ENCODE measurements at places on chromosomes 4 and X.

- no peak for DNase-seq
These were observed 29.4 kb upstream of the GABRA3 start for GRCh38 chrX:152480269-152481212.

- DNase-seq = no peak
These were observed 2.9 kb upstream of the RAB41 start for GRCh38 chrX:70279081-70279480.

- DNase-seq = no peak
These were observed 31.3 kb downstream of the SUPT20HL2 start for GRCh38 chrX:24282381-24283126.

DNA sequence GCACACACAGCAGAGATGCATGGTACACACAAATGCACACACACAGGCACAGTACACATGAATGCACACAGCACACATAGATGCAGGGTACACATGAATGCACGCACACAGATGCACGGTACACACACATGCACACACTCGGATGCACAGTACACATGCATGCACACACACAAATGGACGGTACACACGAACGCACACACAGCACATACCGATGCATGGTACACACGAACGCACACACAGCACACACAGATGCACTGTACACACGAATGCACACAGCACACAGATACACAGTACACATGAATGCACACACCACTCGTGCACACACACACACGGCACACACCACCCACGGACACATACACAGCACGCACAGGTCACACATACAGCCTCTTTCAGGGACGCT is 43.8 kb upstream of the CPLX1 start:
- DNase-seq = no peak

DNA sequence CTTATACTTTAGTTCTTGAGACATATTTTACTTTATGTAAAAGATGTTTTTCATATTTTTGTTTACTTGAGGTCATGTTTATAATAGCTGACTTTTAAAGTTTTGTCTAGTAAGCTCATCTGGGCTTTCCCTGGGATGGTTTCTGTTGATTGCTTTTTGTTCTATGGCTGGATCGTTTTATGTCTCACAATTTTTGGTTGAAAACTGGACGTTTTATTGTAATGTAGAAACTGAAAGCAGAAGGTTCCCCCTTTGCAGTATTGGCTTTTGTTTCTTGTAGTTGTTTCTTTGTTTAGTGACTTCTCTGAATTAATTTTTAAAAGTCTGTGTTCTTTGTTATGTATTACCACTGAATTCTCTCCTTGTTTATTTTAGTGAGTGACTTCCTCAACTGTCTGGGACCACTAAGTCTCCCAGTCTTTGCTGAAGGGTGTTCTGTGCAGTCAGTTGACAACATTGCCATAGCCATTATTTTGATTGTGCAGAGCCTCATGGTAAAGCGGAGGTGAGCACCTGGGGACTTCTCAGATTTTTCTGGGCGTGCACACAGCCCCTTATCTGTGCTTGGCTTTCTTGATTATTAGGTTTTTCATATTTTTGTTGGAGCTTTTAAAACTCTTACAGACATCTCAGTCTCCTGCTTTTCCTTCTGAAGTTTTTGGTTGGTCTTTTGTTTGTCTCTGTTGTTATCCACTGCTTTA is 31.0 kb downstream of the KDM6A start:
- no peak for DNase-seq

- DNase-seq = no peak
These were observed 1.5 kb downstream of the FUNDC2 start for GRCh38 chrX:155028129-155028528.

GRCh38 chr4:53912766-53913497 is 151.5 kb downstream of the CHIC2 start:
- no peak for DNase-seq
